ENCODE measurements at places on chromosomes 12 and 14.

DNA sequence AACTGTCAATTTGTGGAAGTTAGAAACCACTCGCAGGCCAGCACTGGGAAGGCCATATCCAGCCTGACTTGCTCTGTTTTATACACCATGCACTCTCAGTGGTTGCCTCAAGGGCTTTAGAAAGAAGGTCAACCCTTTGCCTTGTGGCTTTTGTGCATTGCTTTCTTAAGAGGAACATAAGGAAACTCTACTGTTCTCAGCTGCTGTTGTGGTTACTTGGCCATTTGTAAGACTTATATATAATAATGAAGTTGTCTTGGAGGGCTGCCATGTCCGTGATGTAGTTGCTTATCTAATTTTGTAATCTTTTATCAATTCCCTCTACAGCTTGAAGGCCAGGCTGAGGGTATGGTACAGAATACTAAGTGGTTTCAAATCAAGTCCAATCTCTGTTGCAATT, 637.8 kb downstream of the DIO2 start:
- no peak for DNase-seq

DNA sequence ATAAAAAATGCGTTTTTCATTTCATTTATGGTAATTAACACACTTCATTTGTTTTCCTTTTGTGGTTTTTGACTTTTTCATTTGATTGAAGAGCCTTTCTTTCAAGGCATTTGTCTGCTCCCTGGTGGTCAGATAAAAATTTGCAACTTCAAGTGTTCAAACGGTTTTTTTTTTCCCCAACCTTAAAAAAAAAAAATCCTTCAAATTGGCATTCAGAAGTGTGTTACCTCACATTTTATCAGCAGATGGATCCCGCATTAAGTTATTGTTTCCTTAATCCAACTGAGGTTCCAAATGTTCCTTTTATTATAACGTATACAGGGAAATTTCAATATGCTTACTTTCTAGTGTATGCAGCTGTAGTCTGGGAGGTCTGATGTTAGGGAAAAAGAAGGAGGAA, 47.2 kb downstream of the MYF5 start:
- no peak for DNase-seq

DNA sequence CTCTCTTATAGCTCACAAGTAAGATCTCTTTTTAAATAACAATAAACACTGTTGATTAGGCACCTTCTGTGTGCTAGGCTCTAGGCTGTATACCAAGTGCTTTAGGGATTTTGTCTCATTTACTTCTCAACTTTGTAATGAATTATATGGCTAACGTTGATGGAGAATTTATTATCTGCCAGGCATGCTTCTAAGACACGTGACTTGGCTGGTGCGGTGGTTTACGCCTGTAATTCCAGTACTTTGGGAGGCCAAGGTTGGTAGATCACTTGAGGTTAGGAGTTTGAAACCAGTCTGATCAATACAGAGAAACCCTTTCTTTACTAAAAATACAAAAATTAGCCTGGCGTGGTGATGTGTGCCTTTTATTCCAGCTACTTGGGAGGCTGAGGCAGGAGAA, 1202.8 kb upstream of the TMEM132C start:
- DNase-seq, result no peak

- DNase-seq, result no peak
Measured at GRCh38 chr14:75519826-75520728, 2.2 kb upstream of the BATF start.

GRCh38 chr12:73529954-73530353, 1007.7 kb upstream of the ATXN7L3B start:
- DNase-seq, result no peak

GRCh38 chr12:46546634-46547273, 174.2 kb upstream of the SLC38A2 start:
- DNase-seq, result peak; percentile 8

DNA sequence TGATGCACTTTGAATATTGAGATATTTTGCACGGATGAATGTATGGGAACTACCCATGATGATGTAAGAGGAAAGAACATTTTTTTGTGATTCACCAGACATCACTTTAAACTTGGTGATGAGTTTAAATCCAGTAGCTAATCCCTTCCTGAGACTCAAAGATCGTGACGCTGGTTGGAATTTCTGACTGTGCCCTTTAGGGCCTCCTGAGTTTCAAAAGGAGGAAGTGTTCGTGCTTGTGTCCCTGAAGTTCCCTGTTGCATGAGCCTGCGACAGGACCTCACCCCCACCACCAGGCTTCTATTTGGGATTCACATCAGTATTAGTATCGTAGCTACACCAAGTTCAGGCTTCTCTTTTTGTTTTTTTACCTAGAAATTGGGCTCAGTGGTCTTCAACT, 18.6 kb upstream of the RIN3 start:
- DNase-seq, result no peak

DNA sequence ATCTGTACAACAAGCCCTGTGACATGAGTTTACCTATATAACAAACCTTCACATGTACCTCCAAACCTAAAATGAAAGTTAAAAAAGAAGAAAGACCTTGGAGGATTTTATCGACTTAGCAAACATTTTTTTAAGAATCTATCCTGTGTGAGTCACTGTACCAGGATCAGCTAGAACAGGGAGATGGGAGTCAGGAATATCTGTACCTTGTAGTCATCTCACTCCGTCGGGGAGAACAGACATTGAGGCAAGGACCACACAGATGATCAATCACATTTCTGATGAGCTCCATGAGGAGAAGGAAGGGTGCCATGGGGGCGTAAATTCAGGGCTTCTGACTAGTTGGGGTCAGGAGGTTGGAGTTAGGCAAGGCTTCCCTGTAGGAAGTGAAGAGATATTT, 310.6 kb downstream of the VRK1 start:
- DNase-seq, result no peak

- DNase-seq, result peak; percentile 59
Measured at GRCh38 chr12:22543246-22544037, 900 bp downstream of the C2CD5 start.

- no peak for DNase-seq
Measured at GRCh38 chr14:78983126-78983525, 813.0 kb downstream of the NRXN3 start.

GRCh38 chr14:72882047-72882446, 11.9 kb downstream of the DPF3 start:
- DNase-seq, result no peak

Data from CD4-positive, alpha-beta T cell treated with Interleukin-10 for 1 hour (primary cell).